ENCODE measurements at places on chromosomes 11 and 22.

DNA sequence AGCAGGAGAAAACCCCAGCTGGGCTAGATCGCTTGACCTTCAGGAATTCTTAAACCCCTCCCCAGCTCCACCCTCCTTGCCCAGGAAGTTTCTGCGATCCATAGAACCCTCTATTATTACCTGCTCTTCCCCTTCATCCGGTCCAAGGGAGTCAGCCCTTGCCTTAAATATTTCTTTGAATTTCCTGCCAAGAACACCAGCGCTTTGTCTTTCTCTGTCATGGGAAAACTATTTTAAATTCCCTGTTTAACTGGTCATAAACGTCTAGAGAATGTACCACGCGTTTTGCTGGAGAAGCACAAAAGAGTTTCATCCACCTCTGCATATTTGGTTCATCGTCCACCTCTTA is 496 bp upstream of the TRAF6 start:
- peaks cover 7% of the 10 kb centered on the region for H3K36me3 ChIP-seq
- no peak for DNase-seq
- H3K4me1 ChIP-seq: peaks cover 4% of the 10 kb centered on the region

DNA sequence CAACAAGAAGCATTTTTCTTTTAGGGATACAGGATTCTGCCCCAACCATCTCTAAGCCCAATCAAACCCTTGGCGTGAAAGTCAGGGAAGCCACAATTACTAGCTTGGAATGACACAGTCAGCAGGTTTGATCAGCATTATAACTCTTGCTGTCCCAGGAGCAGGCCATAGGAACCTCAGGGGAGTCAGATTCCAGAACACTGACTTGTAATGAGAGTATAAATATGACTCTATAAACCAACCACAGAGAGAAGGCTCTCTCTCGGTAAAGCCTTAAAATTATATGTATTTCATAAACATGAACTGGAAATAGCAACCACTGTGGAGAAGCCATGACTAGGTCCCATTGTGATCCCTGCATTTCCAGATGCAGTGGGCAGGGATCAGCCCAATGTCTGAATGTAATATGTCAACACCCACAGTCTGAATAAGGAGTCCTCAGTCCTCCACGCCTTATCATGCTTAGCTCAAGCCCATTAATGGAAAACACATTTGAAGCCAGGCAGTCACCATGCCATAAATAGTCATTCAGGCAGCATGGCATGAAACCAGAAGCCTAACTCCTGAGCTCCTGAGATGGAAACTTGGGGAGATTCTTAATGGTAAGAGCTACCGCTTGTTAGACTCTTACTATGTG is 99.1 kb upstream of the MTNR1B start:
- H3K27ac ChIP-seq: no peak overlapping the region
- H3K36me3 ChIP-seq: no peaks in the 10 kb centered on the region
- H3K4me3 ChIP-seq: no peak overlapping the region
- no peaks in the 10 kb centered on the region for H3K27me3 ChIP-seq
- DNase-seq: no peak

DNA sequence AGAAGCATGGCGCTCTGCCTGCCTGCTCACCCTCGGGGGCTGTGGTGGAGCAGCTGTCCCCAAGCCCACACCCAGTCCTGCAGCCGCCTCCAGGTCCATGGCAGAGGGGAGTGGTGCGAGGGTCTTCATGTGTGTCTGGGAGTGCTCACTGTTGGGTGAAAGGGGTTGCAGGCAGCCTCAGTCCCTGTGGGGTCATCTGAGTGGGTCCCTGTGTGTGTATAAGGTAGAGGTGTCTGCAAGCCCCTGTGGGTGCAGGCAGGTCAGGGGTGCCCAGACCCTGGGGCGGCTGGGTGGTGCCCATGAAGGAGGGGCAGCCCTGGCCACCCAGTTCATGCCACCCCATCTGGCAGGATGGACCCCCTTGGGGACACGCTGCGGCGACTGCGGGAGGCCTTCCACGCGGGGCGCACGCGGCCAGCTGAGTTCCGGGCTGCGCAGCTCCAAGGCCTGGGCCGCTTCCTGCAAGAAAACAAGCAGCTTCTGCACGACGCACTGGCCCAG is 4.9 kb downstream of the ALDH3B1 start:
- no peak overlapping the region for H3K4me3 ChIP-seq
- peaks cover 69% of the 10 kb centered on the region for H3K4me1 ChIP-seq
- no peaks in the 10 kb centered on the region for H3K27me3 ChIP-seq
- no peaks in the 10 kb centered on the region for H3K36me3 ChIP-seq
- no peak overlapping the region for H3K27ac ChIP-seq
- DNase-seq: no peak

DNA sequence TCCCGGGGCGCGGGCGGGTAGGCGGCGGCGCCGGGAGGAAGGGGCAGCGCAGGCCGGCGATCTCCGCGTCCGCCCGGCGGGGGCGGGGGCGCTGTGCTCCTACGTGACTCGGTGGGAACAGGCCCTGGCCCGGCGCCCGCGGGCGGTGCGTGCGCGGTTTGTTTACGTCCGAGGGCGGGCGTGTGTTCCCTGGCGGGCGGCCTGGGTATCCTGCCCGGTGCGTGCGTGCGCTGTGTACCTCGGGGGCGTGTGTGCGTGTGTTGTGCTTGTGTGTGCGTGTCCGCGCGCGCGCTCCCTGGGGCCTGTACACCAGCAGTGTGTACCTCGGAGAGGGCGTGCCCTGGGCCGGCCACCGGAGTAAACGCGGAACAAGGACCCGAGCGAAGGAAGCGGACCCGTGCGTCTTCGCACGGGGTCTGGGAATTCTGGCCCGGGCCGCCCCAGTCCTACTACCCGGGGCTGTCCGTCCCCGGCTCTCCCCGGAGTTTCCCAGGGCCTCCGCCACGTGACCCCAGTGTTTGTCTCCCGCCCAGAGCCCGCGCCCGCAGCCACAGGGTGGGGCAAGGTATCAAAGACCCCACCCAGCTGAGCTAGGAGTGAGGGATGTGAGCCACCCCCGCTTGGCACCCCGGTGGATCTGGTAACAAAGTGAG is 769 bp downstream of the MAFF start:
- no peak for DNase-seq
- H3K4me3 ChIP-seq: peak overlapping the region; percentile 82
- no peaks in the 10 kb centered on the region for H3K27me3 ChIP-seq
- H3K27ac ChIP-seq: peak overlapping the region; percentile 95
- no peaks in the 10 kb centered on the region for H3K36me3 ChIP-seq

GRCh38 chr11:134382830-134383229 is 29.2 kb downstream of the B3GAT1 start:
- H3K4me3 ChIP-seq: no peak overlapping the region
- no peak for DNase-seq
- H3K4me1 ChIP-seq: no peaks in the 10 kb centered on the region
- no peak overlapping the region for H3K27ac ChIP-seq

DNA sequence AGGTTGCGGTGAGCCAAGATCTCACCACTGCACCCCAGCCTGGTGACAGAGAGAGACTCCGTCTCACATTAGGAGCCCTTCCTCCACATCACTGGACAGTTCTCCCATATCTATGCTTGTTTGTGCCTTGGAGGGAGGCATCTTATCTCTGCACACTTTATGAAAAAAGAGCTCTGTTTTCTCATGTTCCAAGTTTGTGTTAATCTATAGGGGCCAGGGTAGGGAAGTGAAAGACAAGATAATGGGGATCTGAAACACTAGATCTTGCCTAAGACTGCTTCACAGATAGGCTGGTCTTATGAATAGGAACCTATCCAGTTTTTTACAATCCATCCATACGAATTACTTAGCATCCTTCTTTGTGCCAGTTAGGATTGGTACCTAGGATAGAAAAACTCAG is 17.1 kb downstream of the OR6Q1 start:
- H3K36me3 ChIP-seq: no peaks in the 10 kb centered on the region
- no peaks in the 10 kb centered on the region for H3K4me1 ChIP-seq
- DNase-seq: no peak

DNA sequence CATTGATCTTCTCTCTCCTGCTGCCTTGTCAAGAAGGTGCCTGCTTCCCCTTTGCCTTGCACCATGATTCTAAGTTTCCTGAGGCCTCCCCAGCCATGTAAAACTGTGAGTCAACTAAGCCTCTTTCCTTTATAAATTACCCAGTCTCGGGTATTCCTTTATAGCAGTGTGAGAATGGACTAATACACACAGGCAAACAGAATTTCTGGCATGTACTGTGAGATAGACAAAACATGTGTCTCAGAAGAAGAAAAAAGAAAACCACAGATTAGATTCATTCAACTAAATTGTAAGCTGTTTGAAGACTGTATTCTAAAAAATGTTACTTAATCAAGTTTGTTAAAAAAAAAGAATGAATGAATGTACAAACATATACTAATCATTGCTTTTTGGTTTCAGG is 1.5 kb upstream of the MMP20 start:
- no peak for DNase-seq
- H3K27me3 ChIP-seq: no peaks in the 10 kb centered on the region
- no peak overlapping the region for H3K4me3 ChIP-seq

DNA sequence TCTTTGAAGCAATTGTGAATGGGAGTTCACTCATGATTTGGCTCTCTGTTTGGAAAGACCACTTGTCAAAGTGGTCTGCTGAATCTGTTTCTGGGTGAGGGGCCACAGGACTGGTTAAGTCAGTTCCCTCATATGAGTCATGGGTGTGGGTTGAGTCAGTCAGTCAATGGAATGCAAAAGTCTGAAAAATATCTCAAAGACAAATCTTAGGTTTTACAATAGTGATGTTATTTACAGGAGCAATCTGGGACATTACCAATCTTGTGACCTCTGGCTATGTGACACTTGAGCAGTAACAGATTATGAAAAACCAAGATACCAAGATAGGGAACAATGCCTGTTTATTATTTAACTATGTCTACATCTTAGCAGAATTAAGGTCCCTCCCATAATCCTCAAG is 311.6 kb downstream of the AASDHPPT start:
- H3K27ac ChIP-seq: no peak overlapping the region
- no peak overlapping the region for H3K4me3 ChIP-seq
- no peaks in the 10 kb centered on the region for H3K27me3 ChIP-seq
- no peak for DNase-seq
- no peaks in the 10 kb centered on the region for H3K36me3 ChIP-seq

GRCh38 chr22:25902402-25902801 is 160.4 kb downstream of the MYO18B start:
- H3K4me1 ChIP-seq: no peaks in the 10 kb centered on the region
- no peak for DNase-seq
- no peak overlapping the region for H3K27ac ChIP-seq
- peaks cover 37% of the 10 kb centered on the region for H3K36me3 ChIP-seq
- no peak overlapping the region for H3K4me3 ChIP-seq
- no peaks in the 10 kb centered on the region for H3K27me3 ChIP-seq

GRCh38 chr22:43227239-43227630 is 40.3 kb upstream of the TTLL12 start:
- DNase-seq: no peak
- H3K4me3 ChIP-seq: no peak overlapping the region
- peaks cover 46% of the 10 kb centered on the region for H3K4me1 ChIP-seq
- H3K36me3 ChIP-seq: no peaks in the 10 kb centered on the region
- H3K27me3 ChIP-seq: peaks cover 9% of the 10 kb centered on the region

Measured in K562 (cell line).